Non-pigmented ciliary epithelial cell (primary cell): ENCODE measurements at places on chromosomes 2 and 18.

GRCh38 chr2:86821842-86822241 lies 31.1 kb upstream of the CD8A start:
- no peak for DNase-seq

DNA sequence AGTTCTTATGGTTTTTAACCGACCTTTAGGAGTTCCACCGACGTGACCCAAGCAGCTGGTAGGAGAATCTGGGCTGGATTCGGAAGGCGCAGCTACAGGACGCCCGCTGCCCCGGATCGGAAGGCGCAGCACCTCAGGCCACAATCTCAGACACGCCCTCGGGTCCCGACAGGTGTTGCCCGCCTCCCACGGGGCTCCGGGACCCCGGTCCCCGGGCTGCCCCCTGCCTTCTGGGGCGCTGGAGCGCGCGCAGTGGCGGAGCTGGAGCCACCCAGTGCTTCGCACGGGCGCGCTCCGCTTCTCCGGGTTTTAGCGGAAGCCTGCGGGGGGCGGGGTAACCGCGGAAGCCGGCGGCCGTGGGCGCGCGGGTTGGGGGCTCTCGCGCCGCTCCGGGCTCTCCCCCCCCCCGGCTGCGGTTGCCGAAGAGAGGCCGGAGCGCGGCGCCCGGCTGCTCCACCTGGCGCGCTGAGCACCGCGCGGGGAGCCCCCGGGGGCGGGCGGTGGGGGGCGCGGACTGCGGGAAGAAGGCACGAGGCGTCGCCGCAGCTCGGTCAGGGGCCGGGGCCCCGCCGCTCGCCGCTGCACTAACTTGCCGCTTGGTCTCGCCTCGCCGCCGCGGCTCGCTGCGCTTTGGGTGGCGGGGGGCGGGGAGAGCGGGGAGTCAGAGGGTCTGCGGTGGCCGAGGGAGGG lies 718.8 kb downstream of the DPP10 start:
- no peak for DNase-seq

GRCh38 chr2:216740557-216741222 lies 45.3 kb upstream of the IGFBP5 start:
- DNase-seq = no peak

DNA sequence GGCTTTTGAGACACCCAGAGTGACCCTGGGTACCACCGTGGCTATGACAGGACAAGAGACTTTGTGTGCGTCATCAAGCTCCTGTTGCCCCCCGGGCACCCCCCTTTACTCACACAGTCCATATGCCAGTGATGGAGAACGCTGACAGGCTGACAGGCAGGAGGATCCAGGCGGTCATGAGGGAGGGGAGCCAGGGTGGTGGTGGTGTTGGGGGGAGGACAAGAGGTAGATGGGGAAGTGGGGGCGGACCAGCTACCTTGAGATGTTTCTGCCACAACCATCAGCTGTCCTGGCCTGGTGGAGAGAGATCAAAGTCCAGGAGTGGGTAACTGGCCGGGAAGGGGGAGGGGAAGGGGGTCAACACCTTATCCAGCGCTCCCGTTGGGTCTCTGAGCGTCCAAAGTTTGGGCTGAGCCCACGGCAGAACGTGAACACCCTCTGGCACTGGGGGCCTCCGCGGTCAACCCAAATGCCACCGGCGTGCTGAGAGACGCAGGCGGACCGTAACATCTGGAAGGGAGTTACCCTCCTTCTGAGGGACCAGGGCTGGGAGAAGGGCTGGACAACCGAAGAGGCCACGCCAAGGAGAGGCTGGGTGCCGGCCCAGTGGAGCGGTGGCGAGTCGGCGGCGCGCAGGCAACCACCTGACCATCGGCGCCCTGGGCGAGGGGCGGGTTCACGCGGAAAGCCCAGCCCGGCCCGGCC lies 575 bp downstream of the TMEM150A start:
- DNase-seq = no peak

DNA sequence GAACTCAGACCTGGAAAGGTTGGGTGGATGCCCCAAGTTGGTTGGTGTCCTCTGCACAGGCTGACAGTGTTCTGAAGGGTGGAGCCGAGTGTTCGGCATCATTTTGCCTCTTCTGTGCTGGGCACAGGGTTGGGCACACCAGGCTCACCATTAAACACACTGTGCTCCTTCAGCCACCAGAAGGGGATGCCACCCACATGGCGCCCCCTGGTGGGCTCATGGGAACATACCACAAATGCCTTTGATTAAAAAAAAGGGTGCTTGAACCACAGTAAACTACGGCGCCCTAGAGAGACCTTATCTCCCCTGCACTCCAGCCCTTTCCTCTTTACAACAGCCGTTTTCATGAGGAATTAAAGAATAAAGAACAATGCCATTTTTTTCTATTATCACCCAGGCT lies 89.4 kb downstream of the CELF4 start:
- no peak for DNase-seq

DNA sequence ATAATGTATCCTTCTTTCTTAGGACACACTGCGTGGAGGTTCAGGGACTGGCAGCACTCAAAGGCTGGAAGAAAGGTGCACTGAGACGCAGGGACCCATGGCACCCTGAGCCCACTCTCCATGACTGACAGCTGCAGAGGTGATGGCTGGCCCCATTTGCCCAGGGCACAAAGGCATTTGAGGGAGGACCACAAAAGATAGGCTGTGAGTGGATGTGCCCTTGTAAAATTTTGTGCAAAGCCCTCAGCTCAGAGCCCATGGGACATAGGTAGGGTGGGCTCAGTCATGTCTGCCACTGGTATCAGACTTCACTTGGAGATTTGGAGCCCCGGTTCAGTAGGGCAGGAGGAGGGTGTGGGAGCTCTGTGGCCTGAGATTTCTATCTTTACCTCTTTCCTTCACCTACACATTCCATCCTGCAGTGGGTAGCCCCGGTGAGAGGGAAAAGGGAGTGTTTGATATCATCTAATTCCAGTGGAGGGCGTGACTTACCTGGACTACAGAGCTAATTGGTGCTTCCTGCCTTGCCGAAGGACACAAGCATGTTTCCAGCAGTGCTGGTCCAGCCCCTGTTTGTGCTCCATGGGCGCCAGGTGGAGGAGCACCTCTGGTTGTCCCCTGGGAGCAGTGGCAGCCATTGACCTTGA lies 312.2 kb downstream of the EN1 start:
- DNase-seq = no peak

DNA sequence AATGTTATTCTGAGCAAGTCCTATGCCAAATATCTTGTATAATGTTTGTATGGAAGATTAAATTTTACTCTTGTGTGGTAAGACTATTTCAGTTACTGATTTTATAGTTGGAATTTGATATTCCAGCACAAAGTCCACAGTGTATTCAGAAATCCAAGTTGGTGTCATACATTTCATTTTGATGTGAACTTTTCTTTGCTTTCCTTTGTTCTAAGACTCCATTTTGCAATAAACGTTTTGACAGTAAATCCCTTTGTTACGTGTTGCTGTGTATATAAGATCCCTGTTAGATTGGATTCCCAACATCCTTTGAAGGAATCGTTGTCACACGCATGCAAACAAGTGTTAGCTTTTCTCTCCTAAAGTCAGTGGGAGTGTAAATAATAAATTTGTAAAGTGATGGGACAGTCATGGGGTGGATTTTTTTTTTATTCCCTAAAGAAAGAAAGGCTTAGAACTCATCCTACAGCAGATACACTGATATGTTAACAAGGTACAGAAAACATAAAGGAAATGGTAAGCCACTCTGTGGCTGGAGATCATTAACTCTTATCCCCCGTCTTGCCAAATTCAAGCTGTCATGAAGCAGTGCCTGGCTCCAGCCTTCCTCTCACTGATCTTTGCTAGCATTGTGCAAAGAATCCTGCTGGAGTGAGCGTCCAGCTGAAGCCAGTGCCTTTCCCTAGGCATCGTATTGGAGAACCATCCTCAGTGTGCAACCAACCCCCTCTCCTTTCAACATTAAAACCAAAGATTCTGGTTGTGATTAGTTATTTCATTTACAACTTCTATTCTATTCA lies 127.6 kb upstream of the CDCA7 start:
- no peak for DNase-seq

DNA sequence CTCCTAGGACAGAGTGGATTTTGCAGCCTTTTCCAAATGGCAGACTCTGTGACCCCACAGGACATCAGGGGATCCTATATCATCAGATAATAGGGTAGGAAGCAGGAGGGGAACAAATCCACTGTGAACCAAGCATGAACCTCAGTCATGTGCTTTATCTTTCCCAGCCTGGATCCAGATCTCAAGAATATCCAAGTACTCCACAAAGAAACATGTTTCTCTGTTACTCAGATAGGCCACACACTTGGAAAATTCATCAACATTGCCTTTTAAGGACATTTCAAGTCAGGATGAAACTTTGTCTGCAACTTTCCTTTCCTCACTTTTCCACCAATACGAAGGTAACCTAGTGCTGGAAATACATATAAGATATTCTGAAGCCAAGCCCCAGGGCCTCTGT lies 85.8 kb downstream of the RDH14 start:
- no peak for DNase-seq

DNA sequence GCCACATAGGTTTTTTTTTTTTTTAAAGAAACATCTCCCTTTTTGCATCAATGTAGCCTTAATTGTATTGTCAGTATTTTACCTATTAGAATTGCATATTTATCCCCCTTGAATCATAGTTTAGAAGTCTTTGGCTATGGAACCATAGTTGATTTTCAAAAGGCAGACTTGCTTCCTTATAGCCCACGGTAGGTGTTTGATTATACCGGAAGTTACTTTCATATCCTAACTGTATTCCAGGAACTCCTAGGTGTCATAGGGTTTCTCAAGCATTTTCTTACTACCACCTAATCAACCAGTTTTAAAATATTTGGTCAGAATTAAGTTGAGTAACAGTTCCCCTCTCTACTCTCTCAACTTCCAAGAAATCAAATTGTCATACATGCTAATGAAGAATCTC lies 86.6 kb upstream of the TSPYL6 start:
- no peak for DNase-seq

DNA sequence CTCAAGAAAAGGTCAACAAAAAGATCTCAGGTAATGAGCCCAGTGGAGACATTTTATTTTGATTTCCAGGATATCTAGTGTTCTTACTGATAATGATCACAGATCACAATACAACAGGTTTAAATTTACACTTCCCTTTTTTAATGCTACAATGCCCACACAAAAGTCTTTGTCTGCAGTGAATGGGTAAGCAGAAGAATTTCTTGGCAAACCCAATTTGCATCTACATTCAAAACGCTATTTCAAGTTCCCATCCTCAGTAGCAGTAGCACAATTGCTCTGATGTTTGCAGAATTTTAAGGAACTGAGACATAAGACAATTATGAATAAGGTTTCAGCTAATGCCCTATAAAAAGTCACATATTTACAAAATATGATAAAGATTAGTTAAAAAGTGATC lies 929.4 kb upstream of the PIK3C3 start:
- DNase-seq = no peak

DNA sequence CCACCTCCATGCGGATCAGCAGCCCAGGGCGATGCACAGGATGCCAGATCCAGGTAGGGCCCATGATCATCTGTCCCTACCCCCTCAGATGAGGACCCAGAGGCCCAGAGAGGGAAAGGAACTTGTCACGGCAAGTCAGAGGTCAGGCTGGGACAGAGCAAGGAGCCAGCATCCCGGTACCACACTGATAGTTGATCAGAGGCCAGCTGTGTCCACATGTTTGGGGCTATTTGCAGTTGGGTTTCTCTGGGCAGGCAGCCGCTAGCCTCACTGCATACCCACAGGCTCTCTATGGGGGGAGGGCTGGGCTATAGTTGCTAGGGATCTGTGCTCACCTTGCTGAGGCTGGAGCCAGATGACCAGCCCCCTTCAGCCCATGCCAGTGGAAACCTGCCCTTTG lies 9.6 kb downstream of the GAREM2 start:
- DNase-seq = no peak

DNA sequence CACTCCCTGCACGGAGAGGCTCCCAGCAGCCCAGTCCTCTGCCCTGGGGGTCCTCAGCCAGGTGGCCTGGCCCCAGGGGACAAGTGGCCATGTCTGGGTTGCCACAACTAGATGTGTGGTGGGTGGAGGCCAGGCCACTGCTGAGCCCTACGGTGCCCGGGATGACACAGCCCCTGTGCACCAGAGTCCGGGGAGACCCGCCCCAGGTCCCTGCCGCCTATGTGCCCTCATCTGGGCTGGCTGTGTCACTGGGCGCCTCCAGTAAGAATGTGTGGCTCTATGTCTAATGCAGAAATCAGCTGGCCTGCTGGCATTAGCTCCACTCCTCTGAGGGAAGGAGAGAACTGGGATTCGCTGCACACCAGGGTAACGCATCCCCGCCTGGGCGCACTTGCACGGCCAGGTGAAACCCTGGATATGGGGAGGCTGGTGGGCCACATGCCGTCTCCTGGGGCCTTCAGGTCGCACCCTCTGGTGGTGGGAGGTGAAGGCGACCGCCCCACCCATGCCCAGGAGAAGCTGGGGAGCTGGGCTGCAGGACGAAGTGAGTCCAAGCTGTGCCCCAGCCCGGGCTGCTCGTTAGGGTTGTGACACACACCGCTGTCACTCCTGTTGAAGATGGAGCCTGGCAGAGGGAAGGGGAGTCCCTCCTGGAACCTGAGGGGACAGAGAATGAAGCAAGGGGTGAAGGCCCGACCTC lies 136.1 kb downstream of the PTGR3 start:
- no peak for DNase-seq

GRCh38 chr18:63249771-63250170 lies 69.8 kb downstream of the BCL2 start:
- DNase-seq = no peak
